ENCODE measurements at places on chromosomes 5 and 9. TPM values are rescaled to one million over a fixed set of nuclear protein-coding genes. Genes with fewer than 3 reads are reported as not detected.

Gene CLIC3
- not detected for total RNA-seq

Gene NPDC1
- total RNA-seq, result 39.7 TPM

Gene HAPLN1
- total RNA-seq, result under 0.01 TPM

Gene LTC4S
- 0.85 TPM for total RNA-seq

Gene ECSCR
- 404 TPM for total RNA-seq

Gene SLC46A2
- not detected for total RNA-seq

Gene SSBP2
- 11.7 TPM for total RNA-seq

Gene PFN3
- total RNA-seq, result not detected

Gene MVB12B
- total RNA-seq, result 18.4 TPM

Gene UGT3A2
- not detected for total RNA-seq

Measured in dermis blood vessel endothelial cell (primary cell).